ENCODE measurements at places on chromosomes 6 and 20.
A peak's percentile ranks its signal among the peaks of the same experiment; 100 is the strongest.

DNA sequence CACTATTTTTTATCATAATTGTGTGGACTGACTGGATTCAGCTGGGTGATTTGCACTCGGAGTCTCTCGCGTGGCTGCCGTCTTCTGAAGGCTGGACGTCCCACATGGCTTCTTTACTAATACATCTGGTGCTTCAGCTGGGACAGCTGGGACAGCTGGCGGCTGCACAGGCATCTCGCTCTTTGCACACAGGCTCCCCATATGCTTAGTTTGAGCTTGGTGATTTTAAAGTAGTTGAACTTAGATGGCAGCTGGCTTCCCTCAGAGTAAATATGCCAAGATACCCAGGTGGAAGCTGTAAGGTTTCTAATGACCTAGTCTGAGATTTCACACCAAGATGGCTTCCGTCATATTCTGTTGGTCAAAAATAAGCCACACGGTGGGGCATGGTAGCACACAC lies 38.7 kb upstream of the PPP1R3G start:
- DNase-seq: no peak

DNA sequence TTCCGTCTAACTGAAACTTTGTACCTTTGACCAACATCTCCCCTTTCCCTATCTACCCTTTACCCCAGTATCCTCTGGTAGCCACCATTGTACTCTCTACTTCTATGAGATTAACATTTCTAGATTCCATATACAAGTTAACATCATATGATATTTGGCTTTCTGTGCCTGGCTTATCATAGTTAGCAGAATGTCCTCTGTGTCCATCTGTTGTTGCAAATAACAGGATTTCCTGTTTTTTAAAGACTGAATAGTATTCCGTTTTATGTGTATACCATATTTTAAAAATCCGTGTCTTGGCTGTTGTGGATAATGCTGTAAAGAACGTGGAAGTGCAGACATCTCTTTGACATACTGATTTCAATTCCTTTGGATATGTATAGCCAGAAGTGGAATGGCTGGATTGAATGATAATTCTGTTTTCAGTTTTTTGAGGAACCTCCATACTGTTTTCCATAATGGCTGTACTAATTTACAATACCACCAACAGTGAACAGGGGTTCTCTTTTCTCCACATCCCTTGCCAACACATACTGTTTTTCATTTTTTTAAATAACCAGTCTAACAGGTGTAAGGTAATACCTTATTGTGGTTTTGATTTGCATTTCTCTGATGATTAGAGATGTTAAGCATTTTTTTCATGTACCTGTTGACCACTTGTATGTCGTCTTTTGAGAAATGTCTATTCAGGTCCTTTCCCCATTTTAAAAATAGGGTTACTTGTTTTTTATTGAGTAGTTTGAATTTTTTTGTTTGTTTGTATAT lies 53.8 kb downstream of the CDC5L start:
- no peak for DNase-seq

DNA sequence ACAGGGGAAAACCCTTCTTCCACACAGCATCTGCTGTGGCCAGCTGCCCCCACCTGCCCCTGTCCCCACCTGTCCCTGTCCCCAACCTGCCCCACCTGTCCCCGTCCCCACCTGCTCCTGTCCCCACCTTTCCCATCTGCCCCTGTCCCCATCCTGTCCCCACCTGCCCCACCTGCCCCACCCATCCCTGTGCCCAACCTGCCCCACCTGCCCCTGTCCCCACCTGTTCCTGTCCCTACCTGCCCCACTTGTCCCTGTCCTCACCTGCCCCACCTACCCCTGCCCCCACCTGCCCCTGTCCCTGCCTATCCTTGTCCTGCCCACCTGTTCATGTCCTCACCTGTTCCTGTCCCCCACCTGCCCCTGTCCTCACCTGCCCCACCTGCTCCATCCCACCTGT lies 6.4 kb upstream of the MYT1 start:
- no peak for DNase-seq

- DNase-seq: no peak
These were observed 42.0 kb downstream of the PRL start for GRCh38 chr6:22254886-22255285.

- peak; percentile 3 for DNase-seq
These were observed 174.0 kb upstream of the AFDN start for GRCh38 chr6:167652701-167653095.

DNA sequence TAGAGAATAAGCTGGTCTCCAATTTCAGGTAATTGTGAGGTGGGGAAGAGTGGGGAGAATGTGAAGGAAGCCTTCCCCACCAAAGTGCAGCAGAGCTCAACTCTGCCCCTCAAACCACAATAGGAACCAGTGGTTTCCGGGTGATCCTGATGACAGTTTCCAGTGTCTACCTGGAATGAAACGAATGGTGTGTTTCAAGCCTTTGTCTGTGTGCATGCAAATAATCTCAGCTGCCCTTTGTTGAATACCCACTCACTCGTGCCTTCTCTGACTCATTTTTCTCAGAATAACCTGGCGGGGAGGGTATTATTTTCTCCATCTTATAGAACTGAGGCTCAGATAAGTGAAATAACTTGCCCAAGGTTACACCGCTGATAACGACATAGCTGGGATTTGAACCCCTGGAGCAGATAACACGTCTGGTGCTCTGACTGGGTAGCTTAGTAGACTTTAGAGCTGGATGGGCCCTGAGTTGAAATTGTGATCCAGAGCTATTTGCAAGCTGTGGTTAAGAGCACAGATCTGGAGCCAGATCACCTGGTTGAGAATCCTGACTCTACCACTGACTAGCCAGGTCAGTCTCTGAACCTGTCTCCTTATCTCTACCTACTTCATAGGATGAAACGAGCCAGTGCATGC lies 85.1 kb downstream of the EYA2 start:
- no peak for DNase-seq

Measured in inflammatory macrophage treated with lipopolysaccharide for 4 hours (primary cell).